ENCODE measurements at places on chromosomes 6 and 20.
A peak's percentile ranks its signal among the peaks of the same experiment; 100 is the strongest.

- DNase-seq, result no peak
Observed at GRCh38 chr6:92847988-92848387, 571.4 kb downstream of the EPHA7 start.

GRCh38 chr6:67933278-67933677, 701.8 kb upstream of the ADGRB3 start:
- DNase-seq, result no peak

DNA sequence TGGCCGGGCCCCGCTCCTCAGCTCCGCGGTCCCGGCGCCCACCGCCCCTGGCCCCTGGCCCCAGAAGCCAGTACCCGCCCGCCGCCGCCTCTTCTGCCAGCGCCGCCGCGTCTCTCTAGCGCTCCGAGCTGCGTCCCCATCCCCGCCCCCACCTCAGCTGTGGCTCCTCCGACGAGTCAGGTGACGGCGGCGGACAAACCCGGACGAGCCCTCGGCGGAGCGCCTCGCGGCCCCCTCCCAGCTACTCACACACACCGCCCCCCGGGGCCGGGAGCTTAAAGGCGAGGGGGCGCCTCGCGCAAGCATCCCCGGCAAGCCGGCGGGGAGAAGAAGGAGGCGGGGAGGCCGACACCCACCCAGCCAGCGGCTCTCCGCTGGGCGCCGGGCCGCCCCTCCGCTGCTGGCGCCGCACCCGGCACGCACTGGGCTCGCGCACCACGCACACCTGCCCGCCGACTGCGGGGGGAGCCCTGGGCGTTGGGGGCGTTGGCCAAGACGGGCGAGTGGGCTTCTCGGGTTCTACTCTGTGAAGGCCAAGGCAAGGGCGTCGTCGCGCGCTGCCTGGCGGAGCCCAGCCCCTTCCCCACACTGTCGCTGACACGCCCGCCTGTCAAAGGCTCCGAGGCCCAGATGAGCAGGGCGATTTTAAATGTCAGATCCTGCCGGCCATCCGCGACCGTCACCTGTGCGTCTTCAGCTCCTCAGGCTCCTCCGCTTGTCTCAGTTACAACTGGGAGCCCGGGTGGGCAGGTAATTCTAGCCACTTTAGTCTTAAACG, at the start of gene SNAP91:
Gene SNAP91, minus strand, starts transcription at position 132 of the 778 bp plus-strand sequence. CDS start 1,174 bp downstream, outside the sequence.
- DNase-seq, result peak; percentile 96

DNA sequence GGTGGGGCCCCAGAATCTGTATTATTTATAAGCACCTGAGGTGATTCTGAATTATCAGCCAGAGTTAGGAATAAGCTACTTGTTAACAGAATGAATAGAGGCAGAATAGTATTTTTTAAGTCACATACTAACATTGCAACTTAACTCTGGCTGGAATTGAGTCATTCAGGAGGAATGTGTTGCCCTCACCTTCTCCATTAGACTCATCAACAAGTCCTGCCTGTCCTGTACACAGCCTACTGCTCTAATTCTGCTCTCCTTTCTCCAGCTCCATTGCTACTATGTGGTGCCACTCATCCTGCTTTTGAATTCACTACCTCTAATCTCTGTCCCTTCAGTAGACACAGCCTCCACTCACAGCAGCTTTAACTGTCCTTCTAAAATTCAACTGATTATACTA, 669.4 kb downstream of the DHX35 start:
- no peak for DNase-seq

- DNase-seq, result no peak
Observed at GRCh38 chr6:98839781-98840361, 5.5 kb downstream of the POU3F2 start.

DNA sequence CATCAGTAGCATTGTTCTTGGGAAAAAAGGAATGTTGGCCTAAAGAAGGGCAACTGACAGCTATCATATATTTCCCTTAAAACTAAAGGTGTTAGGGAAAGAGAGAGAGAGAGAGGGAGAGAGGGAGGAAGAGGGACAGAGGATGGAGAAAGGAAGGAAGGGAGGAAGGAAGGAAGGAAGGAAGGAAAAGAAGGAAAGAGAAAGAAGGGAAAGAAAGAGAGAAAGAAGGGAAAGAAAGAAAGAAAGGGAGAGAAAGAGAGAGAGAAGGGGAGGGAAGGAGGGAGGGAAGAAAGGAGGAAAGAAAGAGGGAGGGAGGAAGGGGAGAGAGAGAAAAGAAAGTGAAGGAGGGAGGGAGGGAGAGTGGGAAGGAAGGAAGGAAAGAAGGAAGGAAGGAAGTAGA, 37.7 kb upstream of the ADGRF5 start:
- DNase-seq, result no peak

- DNase-seq, result no peak
Observed at GRCh38 chr6:74277777-74278186, 581.8 kb downstream of the CD109 start.

DNA sequence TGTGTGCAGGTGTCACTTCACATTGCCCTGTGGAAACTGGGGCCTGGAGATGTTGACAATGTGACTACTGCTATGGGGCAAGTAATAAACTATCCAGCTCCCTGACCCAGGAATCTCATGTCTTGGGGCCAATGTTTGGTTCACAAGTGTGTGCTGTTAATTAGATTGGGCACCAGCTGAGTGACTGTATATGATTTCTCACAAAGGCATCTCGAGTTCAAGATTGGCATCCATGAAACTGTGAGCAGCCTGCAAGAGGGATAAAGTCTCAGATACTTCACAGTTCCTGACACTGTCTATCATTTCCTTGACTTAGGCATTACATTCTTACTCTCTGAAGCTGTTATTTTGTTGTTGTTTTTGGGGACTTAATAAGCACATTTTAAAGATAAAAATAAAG, 264.0 kb downstream of the PRKN start:
- DNase-seq, result no peak

GRCh38 chr6:73964241-73964854, 268.3 kb downstream of the CD109 start:
- DNase-seq, result no peak

GRCh38 chr6:95142661-95143335, 434.5 kb upstream of the MANEA start:
- DNase-seq, result no peak

- DNase-seq, result no peak
Observed at GRCh38 chr6:24996269-24996836, 60.6 kb upstream of the RIPOR2 start.

DNA sequence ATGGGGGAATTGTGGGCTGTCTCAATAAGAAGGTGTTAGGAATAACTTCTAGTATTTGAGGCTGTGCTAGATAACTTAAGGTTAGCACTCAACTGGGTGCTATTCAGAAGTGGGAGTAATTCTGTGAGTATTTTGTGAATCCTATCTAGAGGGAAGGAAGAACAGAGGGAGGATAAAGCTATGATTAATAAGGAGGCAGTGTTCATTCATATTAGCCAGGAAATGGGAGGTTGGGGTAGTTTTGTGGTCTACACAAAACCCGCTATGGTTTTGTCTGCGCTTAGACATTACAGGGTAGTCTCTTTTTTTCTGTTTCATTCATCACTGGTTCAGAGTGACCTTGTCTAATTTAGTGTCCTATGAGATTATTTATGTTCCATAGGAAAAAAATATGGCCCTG, 341.0 kb downstream of the ARHGAP18 start:
- DNase-seq, result no peak

- no peak for DNase-seq
Observed at GRCh38 chr6:119233312-119233984, 116.1 kb downstream of the MAN1A1 start.

- no peak for DNase-seq
Observed at GRCh38 chr6:25482996-25483395, 169.0 kb upstream of the SCGN start.

GRCh38 chr6:41578217-41579087, 32.3 kb downstream of the FOXP4 start:
- DNase-seq, result no peak

GRCh38 chr20:33828326-33828844, 17.2 kb downstream of the CHMP4B start:
- DNase-seq, result no peak

DNA sequence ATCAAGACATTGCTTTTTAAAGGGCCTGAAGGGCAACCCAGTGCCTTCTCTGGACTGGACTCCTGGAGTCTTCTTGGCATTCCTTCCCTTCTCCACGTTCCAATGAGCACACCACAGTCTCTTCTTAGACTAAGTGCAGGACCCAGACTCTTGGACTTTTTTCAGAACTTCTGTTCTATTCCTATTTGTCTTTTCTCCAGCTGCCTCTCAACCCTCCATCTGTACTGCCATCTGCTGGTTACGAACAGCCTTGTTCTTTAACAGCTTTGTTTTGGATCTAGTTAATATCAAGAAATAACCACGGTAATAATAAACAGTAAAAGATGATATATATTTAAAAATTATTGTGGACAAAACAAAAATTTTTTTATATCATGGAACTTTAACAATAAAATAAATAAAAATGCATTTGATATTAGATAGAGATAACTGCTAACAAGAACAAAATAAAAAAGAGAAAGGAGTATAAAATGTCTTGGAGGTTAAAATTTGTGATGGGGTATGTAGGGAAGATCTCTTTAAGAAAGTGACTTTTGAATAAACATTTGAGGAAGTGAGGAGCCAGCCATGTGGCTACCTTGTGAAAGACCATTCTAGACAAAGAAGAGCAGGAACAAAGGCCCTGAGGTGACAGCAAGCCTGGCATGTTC, 105.1 kb upstream of the HCRTR2 start:
- DNase-seq, result no peak

- no peak for DNase-seq
Observed at GRCh38 chr20:41100001-41100480, 37.3 kb upstream of the PLCG1 start.

DNA sequence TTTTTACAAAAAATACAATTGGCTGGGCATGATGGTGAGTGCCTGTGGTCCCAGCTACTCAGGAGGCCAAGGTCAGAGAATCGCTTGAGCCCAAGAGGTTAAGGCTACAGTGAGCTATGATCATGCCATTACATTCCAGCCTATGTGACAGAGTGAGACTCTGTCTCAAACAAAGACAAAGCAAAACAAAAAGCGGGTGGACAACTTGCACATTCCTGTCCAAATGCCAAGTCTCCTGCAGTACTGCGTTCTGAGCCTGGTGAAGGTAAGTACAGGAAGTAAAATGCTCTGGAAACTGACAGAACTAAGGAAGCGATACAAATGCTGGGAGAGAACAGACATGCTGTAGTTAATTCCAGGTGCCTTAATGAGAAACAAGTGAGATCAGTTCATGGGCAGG, 20.4 kb upstream of the TMEM242 start:
- DNase-seq, result no peak

DNA sequence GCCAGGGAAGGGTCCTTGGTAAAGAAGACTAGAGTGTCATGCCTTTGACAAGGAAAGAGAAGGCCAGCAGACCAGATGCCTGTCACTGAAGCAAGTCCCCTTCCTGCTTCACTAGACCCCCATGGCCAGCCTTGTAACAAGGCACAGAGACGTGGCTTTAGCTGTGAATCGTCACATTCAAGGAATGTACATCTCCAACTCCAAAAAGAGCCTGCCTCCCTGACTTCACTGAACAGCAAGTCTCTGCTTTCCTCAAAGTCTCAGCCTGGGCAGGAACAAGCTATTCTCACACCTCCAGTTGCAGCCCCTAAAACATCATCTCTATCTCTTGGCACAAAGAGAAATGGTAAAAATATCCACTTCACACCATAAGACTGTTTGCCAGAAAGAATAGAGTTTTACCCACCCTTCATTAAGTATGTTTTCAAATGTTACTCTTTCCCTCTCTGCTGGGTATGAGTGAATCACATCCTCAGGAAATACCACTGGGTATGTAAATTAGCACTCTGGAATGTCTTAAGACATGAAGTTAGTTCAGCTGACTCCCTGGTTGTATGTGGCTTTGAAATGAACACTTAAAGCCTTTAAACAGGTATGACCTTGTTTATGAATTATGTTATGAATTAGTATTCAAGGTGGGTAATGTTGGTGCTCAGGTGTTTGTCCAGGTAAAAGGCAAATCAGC, 46.4 kb upstream of the NT5E start:
- DNase-seq, result no peak

DNA sequence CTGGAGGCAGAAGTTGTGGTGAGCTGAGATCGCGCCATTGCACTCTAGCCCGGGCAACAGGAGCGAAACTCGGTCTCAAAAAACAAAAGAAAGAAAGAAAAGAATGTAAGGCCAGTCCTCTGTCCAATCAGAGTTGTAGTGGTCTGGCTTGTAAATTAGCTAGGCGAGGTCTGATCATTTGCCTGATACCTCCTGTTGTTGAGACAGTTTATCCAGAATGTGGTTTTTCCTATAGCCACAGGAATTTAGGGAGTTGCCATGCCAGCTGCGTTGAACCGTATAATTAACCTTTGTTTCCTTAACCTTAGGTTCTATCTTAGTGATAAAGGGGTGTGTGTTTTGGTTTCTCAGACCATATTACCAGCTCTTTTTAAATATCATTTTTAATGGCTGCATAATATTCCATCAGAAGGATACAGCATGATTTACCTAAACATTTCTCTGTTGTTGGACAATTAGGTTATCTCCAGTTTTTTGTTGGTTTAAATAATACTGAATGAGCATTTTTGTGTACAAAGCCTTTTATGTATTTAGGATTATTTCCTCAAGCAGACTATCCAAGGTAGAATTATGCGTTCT, 11.7 kb upstream of the PPARD start:
- no peak for DNase-seq

GRCh38 chr6:47344022-47344421, 34.3 kb upstream of the TNFRSF21 start:
- DNase-seq, result no peak

DNA sequence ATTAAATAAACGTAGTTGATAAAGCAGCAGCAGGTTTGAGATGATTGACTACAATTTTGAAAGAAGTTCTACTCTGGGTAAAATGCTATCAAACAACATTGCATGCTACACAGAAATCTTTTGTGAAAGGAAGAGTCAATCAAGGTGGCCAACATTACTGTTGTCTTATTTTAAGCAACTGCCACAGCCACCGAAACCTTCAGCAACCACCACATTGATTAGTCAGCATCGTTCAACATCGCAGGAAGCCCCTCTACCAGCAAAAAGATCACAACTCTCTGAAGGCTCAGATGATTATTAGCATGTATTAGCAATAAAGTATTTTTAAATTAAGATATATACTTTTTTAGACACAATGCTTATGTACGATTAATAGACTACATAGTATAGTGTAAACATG, 14.0 kb downstream of the PGBD1 start:
- DNase-seq, result no peak

- DNase-seq, result no peak
Observed at GRCh38 chr6:126886106-126886505, 232.4 kb upstream of the RSPO3 start.

DNA sequence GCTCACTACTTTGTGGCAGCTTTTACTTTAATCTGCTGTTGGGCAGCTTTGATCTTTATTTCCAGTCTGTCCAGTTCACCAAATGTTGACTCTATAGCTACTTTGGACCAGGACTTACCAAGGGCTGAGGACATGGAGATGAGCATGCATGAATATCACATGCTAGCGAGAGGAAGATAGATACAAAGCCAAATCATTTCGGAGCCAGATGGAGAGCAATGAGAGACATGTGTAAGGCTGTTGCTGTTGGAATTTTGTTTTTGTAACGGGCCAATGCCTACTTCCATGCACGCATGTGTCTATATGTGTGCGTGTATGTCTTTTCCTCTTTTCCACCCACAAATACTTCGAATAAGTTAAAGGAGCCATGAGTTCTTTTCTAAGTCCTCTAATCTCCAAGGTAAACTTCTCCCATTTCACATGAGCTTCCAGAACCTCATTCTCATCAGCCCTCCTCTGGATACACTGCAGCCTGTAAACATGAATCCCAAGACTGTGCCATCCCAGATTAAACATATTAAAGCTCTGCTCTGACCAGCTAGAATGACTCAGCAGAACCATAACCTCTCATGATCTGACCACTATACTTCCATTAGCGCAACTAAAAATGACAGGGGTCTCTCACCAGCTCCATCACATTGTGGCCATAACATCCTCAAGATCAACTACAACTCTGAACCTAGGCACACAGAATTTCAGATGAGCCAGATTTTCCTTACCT, 160.7 kb downstream of the LRFN2 start:
- DNase-seq, result peak; percentile 7
